ENCODE measurements at places on chromosomes 12 and 14. TPM values are rescaled to one million over a fixed set of nuclear protein-coding genes. Genes with fewer than 3 reads are reported as not detected.

DNA sequence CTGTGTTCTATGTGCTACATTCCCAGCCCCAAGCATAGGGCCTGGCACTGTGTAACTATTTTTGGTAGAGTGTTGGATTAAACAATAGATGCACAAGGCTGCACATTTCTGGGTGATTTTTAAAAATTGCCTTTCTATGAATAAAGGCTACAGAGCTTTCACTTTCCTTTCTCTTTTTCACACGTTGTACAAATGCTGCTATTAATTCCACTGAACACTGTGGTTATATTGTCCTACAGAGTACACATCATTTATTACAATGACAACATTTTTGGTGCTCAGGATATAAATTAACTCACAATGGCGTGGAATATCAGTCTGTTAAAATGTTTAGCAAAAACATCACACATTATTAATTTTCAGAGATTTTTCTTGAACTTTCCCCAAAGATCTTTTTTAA is 3.6 kb upstream of the EML1 start:
- DNase-seq: no peak

DNA sequence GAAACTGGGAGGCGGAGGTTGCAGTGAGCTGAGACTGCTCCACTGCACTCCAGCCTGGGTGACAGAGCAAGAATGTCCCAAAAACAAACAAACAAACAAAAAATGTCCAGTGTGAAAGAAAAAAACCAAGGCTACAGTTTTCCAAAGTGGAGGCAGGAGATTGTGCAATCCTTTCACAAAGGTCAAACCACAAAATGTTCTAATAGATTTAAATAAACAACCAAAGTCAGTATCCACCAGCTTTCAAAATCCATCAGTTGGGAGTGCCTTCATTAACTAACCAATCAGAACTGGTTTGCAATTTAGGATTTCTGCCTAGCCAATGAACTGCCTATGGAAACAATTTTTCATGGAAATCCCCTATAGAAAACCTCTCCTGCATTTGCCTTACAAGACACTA is 52.3 kb upstream of the TRIM9 start:
- no peak for DNase-seq

DNA sequence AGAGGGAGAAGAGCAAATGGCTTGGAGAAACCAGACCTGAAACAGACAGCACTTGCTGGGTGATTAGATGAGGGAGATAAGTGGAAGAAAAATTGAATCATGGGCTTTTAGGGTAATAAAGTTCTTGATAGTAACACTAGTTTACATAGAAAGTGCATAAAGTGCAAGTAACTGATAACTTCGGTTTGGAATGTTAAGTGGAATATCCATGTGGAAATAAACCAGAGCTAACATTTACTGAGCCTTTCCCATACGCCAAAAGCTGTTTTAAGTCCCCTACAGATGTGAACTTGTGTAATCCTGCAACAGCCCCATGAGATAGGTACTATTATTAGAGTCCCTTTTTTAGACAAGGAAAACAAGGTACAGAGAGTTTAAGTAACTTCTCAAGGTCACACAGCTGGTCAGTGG is 77.1 kb upstream of the NUDT4 start:
- no peak for DNase-seq

Gene ANO2
- total RNA-seq: 5.5 TPM

Gene GALNT8
- 5.4 TPM for total RNA-seq

Gene CLEC7A
- not detected for total RNA-seq
